ENCODE measurements at places on chromosomes 4 and X. TPM values are rescaled to one million over a fixed set of nuclear protein-coding genes. Genes with fewer than 3 reads are reported as not detected.

DNA sequence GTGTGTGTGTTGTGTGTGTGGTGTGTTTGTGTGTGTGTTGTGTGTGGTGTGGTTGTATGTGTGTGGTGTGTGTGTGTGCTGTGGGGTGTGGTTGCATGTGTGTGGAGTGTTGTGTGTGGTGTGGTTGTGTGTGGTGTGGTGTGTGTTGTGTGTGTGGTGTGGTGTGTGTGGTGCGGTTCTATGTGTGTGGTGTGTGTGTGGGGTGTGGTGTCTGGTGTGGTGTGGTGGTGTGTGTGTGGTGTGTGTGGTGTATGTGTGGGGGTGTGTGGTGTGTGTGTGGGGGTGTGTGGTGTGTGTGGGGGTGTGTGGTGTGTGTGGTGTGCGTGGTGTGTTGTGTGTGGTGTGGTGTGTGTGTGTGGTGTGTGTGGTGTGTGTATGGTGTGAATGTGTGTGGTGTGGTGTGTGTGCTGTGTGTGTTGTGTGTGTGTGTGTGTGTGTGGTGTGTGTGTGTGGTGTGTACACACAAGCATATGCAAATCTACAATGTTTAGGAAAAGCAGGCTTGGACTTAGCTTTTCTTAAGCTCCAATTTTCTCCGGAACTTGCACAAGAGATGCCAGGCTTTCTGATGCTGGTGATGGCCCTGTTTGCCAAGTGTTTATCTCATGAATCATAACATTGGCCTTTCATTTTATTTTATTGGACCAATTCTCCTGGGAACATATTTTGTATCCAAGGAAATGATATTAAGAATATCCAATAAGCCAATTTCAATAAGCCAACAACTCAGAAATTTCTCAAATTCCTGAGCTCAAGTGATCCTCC lies 148.7 kb downstream of the SPATA18 start:
- peak; percentile 21 for DNase-seq

DNA sequence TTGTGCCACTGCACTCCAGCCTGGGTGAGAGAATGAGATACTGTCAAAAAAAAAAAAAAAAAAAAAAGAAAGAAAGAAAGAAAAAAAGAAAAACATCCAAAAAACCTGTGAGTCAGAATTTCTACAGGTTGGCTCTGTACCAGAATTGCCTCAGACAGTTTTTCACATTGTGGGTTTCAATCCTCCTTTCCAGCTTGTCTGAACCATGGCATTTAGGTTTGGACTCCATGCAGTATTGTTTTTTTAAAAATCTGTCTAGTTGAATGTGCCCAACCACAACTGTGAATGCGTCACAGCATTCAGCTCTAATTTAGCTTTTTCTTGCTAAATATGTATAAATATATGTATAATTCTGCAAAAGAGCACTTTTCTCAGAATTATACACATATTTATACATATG lies 31.4 kb upstream of the ARSH start:
- no peak for DNase-seq

- DNase-seq, result no peak
Measured at GRCh38 chr4:168019921-168020320, 72.4 kb upstream of the ANXA10 start.

BCLAF3 gene
- 20.7 TPM for total RNA-seq
